ENCODE measurements at places on chromosomes 3 and 15.

DNA sequence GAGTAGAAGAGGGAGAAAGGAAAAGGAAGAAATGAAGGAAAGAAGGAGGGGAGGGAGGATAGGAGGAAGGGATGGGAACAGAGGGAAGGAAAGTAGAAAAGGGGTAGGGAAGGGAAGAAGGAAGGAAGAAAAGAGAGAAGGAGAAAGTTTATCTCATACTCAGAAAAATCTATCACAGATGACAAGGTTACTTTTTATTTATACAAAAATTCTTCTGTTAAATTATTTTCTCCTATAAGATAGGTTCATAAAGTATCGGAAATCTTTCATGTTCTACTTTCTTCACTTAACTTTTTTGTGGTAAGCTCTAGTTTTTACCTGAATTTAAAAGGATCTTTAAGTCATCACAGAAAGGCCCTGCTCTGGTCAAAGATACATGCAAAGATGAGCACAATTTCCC, 38.1 kb downstream of the SI start:
- DNase-seq: no peak

DNA sequence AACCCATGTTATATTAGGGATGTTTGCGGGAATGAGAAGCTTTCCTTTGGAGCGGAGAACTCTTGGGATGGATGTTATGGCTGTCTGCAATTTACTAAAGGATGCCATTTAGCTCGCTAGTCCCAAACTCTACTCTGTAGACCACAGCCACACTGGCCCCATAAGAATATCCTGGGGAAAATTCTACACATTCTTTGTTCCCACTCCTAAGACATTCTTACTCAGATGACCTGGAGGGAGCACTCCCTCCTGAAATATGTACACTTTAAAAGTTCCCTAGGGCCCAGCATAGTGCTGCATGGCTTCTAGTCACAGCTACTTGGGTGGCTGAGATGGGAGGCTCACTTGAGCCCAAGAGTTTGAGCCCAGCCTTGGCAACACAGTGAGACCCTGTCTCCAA, 288.7 kb upstream of the RORA start:
- DNase-seq: no peak

GRCh38 chr3:172071780-172072330, 32.5 kb downstream of the FNDC3B start:
- no peak for DNase-seq

- DNase-seq: no peak
Measured at GRCh38 chr3:177604181-177604580, 406.9 kb upstream of the TBL1XR1 start.

DNA sequence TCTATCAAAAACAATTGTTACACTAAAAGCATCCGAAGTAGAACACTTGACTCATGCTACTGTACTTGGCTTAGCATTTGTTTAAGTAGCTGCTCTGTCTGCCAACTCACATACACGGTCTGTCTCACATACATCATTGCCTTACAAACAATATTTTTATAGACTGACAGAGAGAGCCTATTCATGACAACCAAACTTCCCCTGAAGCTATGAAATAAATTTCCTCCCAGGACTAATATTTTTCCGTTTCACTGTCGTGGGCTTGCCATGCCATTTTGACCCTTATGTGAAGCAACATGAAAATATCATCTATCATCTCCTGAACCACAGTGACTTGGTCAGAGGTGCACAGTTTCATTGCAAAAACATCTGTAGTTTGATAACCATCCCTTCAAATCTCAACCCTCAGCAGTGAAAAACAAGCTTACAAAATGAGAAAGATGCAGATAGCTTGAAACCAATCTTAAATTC, 66.5 kb upstream of the PYGO1 start:
- DNase-seq: no peak

DNA sequence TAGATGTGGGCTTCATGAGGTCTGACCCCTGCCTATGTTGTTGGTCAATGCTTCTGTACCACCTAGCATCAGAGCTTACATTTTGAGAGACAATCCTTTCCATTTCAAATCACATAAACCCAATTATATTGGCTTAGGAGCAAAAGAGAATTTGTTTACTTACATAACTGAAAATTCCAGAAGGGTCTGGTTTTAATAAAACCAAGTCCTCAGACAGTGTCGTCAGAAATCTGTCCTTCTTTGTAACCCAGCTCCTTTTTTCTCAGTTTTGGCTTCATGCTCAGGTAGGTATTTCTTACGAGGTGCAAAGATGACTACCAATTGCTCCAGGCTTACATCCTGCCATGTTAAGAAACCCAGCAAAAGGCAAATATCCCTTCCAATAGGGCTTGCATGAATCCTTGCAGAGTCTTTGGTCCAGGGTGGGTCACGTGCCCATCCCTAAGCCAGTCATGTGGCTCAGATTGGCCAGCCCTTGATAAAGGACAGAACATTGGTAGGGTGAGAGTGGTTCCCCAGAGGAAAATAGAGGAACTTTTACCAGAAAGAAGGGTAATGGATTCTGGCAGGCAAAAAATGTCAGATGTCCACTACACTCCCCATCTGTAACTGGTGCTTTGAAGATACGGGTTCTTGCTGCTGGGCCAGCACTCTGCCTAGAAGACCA, 50.2 kb upstream of the VILL start:
- DNase-seq: no peak

GRCh38 chr3:155420881-155421486, 127.5 kb upstream of the STRIT1 start:
- no peak for DNase-seq

DNA sequence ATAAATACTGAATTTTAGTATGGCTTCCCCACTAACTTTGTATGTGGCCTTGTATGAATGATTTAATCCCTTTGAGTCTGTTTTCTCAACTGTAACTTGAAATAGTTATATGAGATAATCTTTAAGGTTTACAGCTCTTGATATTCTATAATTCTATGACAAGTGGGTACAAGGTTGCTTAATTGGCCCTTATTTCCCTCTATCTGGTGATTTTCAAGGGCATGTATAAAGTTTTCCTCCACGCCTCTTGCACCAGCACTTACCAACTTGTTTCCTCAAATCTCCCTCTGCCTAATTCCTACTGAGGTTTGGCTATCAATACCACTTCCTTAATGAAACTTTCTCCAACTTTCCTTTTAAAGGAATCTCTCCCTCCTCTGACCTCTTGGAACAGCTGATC, 112.9 kb downstream of the ISL2 start:
- DNase-seq: no peak

DNA sequence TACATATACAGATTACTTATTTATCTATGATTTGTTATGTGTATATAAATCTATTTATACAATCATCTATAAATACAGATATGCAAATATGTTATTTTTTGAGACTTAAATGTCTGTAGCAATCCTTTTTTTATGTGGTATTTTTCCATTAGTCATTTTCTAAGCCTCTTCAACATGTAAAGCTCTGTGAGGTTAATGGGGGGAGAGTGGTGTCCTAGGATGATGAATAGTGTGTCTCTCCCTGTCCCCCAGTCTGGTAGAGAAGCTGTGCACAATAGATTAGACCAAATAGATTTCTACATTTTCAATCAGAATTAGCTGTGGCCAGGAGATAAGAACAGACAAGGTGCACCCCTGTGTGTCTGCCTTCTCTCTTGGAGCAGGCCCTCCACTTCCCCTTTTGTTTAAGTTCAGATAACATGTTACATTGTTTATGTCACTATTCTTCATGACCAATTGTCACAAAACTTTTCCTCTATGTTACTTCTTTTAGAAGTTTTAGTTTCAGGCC, 453.9 kb downstream of the LPP start:
- no peak for DNase-seq

DNA sequence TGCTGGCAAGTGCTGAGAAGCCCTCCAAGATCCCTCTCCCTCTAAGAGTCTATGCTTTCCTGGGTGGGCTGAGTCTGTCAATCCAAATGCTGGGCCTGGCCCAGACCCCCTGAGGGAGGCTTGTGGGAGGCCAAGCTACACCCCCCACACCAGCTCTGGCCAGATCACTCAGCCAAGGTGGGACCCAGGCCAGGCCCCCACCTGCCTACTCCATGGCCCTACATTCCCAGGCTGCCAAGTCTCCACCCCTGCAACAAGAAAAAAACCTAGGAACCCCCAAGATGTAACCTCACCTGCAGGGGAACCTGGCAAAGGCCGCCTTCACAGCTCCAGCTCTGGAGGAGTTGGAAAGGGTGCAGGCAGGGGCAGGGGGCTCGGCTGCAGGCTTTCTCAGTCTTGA, 109.1 kb downstream of the CHSY1 start:
- DNase-seq: no peak

GRCh38 chr15:60790641-60791040, 311.7 kb upstream of the ICE2 start:
- DNase-seq: no peak

DNA sequence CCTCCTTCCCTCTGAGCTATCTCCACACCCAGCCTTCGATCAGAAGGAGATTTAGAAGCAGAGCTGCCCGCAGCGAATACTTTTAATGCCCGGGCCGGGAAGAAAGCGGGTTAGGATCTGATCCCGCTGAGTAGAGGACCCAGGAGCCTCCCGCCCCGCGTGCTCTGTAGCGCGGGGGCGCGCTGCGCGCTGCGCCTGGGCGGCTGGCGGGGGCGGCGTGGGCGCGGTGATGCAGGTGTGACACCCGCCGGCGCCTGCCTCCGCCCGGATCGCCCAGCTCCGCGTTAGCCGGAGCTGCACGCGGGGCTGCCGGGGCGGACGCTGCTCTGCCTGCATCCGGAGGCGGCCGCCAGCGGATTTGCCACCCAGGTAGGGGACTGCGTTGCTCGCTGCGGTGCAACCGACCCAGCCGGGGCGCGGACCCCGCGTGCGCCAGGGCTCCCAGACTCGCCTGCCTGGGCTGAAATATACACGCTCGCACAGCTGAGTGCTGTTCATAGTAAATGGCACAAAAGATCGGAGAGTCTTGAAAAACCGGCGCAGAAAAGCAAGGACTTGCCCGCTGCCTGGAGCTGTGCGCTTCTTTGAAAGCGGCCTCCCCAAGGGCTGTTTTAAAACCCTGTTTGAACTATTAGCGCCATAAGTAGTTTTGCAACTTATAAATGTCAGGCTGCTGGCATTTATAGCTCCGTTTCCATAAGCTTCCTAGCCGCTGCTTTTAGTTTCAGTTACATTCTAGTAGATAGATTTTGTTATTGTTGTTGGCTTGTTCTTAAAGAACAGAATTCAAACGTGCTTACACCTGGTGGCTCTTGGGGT, at the start of gene SV2B:
Gene SV2B (plus strand): TSS at position 263 of the 819 bp plus-strand sequence. CDS start 126,007 bp downstream, outside the sequence.
- DNase-seq: no peak

GRCh38 chr15:42160136-42160535, 3.7 kb upstream of the PLA2G4F start:
- DNase-seq: no peak

- no peak for DNase-seq
Measured at GRCh38 chr15:63261311-63261710, 16.1 kb upstream of the APH1B start.

- DNase-seq: no peak
Measured at GRCh38 chr3:135460273-135460672, 505.3 kb upstream of the PPP2R3A start.

DNA sequence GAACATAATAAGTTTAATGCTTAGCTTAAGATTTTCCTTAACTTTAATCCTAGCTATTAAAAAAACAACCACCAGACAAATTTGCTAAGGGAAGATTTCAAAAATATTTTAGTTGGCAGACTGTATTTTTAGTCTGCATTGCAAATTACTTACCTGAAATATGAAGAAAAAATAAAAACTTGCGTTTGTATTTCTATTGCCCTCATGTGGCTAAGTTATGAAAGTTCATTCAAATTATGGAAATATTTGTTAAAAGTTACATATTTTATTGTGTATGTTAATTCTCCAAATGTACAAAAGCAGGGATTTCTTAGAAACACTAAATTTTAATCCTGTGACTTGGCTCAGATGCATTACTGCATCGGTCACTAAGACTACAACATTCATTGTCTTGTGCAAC, 15.0 kb downstream of the GTF2A2 start:
- DNase-seq: no peak

GRCh38 chr3:10783360-10784351, 32.4 kb upstream of the SLC6A11 start:
- DNase-seq: no peak

DNA sequence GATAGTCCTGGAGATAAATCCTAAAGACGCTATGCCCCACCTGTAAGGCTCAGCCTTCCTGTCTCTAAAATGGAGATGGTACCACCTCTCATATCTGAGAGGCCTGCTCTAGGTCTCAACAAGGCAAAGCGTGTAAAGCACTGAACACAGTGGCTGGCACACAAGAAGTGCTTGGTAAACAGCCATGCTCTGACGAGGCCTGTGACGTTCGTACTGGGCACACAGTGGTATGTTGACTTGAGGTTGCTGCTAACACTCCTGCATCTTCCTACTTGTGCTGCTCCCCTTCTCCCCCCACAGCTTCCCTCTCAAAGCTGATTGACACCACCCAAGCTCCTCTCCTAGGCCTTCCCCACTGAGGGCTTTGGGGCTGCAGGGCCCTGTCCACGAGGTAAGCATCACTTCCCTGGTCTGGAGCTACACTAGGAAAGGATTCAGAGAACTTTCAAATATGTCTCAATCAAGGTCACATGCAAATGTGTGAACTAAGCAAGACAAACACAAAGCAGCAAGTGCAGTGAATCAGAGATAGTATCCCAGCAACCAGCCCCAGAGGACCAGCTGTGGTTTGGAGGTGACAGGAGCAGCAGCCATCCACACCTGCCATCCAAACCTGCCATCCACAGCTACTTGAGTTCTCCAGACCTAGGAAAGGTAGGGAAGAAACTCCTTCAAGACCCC, 177.5 kb downstream of the STT3B start:
- no peak for DNase-seq

DNA sequence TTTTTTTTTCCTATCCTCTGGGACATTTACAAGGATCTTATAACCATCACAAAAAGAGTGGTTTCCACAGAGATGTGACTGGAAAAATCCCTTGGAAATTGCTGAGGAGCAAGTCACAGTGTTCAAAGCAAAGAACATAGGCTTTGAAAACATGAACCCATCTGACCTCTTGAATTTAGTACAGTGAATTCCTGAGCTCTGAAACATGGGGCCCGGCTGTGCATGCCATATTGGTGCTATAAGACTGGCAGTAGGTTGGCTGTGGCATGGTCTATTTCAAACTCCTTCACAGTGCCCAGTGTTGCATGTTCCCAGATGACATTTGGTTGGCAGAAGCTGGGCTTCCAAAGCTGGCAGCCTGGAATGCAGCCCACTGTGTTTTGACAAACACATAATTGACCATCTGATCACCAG, 202.2 kb downstream of the TIGIT start:
- peak; percentile 41 for DNase-seq

Data from AG04449 (cell line).